ENCODE measurements at places on chromosomes 4 and X.

GRCh38 chr4:67052814-67053675 is 492.3 kb downstream of the CENPC start:
- DNase-seq = no peak

DNA sequence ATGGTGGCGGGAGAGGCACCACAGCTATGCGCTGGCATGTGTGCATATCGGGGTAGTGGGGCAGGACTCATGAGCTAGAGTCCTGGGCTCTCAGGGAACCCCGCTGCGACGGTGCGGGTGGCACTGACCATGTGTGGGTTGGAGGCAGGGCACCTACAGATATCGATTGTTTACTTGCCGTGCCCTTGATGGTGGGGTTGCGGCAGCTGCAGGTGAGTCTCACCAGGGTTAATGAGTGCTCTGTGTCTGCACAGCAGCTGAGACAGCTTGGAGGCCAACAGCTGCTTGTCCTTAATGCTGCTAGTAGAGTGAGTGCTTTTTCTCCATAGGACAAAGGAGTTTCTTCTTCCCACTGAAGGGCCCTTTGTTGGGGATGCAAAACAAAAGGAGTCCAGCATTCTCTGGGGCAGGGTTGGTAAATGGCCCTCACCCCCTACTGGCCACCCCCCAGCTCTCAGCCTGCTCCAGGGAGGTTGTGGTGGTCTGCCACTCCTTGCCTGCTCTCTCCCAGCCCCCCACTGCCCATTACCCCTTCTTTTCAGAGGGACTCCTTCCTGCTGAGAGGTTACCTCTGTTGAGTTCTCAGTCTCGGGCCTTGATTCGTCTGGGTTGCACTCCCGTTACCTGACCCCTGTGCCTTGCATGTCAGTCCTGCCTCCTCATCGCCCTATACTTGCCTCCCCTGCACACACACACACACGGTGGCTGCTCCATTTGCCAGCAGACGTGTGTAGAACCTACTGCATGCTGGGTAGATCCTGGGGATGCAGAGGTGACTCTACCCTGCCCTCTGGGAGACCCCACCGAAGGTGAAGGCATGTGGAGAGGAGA is 52.8 kb downstream of the TBC1D14 start:
- DNase-seq = no peak

- DNase-seq = no peak
Observed at GRCh38 chr4:170088716-170089115, 1.0 kb downstream of the AADAT start.

GRCh38 chrX:17737986-17738713 is 857 bp downstream of the SCML1 start:
- DNase-seq = no peak

- no peak for DNase-seq
Observed at GRCh38 chr4:6992728-6993677, 50.2 kb upstream of the TADA2B start.

DNA sequence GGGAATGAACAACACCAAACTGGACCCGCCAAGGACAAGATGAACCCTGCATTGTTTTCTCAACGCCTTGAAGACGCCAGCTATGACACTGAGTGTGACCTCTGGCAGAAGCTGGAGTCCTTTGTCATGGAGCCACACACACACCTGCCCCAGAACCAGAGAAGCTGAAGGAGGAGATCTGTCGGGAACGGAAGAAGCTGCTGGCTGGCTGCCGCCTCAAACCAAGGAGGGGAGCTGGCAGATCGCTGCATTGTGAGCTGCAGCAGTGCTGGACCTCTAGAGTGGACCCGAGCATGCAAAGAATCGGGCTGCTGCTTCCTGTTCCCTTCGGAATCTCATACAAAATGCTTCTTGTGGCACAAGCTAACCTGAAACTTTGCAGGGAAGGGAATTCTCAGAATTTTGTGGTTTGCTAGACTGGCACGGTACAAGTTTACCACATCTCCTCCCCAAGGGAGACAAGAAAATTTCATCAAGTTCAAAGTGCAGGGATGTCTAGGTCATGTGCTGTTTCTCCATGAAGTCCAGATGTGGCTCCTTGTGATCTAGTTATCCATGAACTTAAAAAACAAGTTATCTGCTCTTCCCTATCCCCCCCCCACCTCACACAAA is 23.4 kb upstream of the GLRB start:
- no peak for DNase-seq
